G401 (cell line): ENCODE measurements at places on chromosomes 2 and 18.
A peak's percentile ranks its signal among the peaks of the same experiment; 100 is the strongest.

DNA sequence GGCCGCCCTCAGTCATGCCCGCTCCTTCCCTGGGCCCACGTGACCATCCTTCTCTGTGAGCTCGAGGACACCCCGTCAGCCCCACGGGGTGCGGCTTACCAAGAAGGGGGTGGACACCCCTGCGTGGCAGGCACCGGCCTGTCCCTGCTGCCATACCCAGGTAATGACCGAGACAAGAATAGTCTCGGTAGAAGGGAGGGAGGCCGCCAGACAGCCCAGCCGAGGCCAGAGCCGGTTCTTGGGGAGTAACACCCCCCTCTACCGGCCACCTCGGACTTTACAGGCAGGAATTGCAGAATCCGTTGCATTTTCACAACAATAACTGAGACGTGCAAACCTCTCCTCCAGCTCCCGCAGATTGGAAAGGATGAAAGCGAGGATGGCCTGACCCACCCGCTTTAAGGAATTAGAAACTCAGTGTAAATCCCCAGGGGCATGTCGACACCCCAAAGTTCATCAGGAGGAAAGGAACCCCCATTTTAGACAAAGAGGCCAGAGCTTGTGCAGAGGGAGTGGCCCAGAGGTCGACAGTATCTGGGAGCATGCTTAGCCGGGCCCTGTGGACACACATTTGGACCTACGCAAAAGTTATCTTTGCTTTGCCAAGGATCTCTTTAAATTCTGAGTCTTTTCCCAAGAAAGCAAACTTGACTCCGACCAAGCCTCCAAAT, 60.1 kb upstream of the GLI2 start:
- DNase-seq: no peak

DNA sequence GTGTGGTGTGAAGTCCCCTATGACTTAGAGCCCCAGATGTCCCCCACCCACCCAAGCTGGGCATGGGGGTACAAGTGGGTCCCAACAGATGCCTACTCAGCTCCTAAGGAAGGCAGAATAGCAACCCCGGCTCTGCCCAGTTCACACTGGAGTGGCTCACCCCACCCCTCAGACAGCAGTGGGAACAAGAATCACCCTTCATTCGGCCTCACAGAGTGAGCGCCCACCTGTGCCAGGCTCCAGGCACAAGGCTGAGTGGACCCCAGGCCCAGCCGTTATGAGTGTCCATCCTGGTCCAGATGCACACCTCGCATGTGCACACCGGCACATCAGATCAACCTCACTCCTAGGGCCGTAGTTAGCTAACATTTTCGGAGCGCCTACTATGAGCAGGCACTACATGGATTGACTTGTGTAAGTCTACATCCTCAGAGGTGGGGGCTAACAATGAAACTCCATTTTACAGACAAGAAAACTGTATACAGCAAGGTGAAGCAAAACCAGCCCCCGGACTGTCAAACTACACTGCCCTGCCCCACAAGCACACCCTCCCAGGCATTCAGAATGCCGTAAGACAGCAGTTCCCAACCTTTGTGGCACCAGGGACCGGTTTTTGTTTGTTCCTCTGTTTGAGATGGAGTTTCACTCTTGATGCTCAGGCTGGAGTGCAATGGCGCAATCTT, 2.8 kb upstream of the ASTL start:
- no peak for DNase-seq

DNA sequence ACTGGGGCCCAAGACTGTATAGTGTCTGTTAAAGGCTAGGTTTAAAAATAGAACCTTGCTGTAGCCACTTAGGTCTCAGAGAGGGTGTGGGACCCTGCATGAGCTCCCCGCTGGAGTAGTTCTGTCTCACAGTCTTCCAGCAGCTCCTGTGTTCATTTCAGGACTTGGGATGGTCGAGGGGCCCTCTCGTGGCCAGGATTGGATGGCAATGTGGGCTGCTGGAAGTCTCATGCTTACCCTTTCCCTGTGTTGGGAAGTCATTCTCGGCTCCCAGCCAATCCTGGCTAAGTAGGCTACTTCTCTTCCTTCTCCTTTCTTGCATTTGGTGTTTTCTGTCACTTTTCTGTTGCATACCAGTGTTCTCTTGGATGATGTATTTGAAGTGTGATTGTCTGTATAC, 284.0 kb upstream of the GCFC2 start:
- DNase-seq: no peak

DNA sequence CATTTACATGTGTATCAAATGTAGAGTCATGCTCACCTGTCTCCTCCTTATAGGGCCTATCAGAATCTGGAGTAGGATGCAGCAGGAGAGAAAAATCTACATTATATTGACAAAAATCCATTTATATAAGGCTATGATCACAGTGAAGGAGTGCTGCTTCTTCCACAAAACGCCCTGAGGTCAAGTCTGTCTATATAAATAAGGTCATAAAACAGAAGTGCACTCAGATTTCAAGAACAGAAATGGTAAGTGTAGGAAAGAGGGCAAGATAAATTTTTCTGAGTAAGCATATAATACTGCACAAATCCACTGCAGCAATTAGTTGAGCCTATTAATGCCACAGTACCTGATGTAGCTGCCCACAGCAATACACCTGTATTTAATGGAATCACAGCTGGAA, 51.8 kb downstream of the COL5A2 start:
- DNase-seq: no peak

DNA sequence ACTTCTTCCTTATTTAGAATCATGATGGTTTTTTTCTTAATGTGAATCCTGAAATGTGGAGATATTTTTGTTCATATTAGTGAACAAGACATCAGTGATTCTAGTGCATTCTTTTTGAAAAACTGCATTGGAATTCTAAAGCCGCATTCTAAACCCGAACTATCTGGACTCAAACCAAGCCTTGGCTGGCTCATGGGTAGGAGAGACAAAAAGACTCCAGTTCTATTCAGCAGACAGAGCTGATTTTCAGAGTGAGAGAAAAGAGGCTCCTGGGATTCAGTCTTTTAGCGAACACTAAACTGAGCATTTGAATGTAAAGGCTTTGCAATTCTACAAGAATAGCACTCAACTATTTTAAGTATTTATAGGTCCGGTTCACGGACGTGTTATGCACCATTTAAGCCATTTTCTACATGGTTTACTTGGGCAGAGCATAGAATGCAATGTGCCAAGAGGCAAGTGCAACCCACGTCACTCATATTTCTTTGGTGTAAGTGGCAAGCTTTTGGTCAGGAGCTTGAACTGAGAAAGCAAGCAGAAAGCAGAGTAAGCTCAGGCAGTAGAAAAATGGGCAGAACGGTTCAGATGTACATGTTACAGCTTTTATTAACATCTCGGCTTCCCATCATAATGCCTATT, 227.3 kb upstream of the RAB12 start:
- peak; percentile 10 for DNase-seq

- no peak for DNase-seq
Observed at GRCh38 chr2:98898423-98898841, 37.6 kb downstream of the CRACDL start.

DNA sequence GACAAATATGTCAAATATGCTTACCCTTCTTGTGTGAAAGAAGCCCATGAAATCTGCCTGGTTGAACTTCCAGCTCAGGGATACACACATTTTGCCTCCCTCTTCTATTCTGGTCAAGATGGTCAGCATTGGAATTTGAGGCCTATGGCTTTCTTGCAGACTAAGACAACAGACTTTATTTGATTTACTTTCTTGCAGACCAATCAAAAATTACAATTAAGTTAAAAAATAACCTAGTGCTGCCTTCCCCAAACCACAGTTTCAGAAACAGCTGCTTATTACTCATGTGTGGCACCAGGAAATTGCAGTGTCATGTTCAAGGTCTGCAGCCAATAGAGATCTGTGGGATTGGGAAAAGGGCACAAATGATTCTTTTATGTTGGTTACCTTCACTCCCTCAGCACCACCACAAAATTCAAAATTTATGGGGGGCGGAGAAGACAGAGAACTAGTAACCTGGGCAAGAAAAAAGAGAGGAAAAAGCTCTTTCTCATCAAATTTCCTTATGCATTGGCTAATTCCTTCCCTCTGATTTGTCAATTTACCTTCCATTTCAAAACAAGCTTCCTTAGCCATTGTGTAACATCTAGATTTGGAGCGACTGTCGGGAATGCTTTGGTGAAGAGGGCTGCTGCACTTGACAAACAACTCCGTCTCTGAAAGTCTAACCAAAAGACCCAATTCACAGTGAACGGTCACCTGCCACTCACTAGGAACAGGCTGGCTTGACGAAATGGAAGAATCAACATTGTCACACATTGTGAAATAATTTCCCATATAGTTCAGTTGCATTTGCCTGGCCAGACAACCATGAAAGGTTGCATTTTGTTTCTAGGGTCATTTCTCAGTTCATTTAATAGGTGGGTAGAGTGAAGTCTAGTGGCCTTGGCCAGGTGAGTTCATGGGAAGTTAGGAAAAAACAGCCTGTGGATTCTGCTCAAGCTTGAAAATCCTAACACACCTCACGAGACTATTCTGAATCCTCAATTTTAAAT, 100.4 kb upstream of the FZD5 start:
- no peak for DNase-seq

DNA sequence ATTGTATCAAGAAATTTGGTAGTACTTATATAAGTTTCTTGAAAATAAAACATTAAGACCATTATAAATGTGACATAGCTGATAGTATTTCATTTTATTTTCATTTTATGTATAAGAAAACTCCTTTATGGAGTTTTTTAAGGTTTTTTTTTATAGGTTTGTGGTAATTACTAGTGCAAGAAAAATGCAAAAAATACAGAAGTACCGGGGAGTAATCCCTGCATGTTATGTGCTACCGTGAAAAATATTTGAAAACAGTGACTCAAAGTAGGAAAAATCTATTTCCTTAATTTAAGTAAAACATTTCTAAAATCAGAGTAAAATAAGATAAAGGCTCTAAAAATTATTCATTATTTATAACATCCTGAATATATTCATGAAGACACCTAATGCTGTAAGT, 21.6 kb downstream of the ZSWIM2 start:
- no peak for DNase-seq

- DNase-seq: peak; percentile 20
Observed at GRCh38 chr2:46040563-46041155, 256.5 kb upstream of the EPAS1 start.

DNA sequence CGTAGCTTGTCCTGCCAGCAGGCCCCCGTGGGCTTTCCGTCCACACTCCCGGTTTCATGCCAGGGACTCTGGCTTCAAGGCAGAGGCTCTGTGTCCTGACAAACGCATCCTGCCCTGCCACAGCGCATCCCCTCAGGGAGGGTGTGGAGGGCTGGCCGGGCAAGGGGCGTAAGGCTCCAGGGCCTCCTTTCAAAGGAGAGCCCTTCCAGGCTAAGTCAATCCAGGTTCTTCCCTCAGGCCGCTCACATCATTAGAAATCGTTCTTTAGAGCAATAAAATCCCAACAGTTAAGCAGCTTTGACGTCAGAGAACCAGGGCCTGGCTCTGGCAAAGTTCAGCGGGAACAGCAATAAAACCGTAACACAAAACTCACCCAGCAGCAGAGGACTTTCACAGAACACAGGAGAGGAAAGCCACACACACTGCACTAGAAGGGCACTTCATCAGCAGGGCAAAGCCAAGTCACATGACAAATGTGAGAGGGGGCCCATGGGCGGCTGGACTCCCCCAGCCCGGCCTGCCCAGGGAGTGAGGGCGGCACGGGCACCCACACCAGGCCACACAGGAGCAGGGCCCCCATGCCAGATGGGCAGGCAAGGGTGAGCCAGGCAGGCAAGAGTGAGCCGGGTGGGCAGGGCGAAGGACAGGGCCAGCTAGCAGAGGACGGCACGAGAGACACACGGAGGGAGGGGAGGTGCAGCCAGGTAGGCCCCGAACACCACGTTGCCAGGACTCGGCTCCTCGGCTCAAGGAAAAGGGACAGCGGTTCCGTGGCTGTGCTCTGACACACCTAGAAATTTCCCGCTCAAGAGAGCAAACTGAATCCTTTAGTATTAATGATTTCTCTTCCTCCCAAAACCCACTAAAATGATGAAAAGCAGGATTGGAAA, 52.0 kb downstream of the HDAC4 start:
- DNase-seq: no peak

GRCh38 chr2:64168201-64168600, 24.0 kb upstream of the PELI1 start:
- peak; percentile 86 for DNase-seq

- DNase-seq: no peak
Observed at GRCh38 chr18:30481871-30482270, 560.7 kb downstream of the DSC3 start.

GRCh38 chr2:224059178-224059577, 20.1 kb upstream of the SERPINE2 start:
- DNase-seq: no peak

GRCh38 chr2:229636571-229636970, 77.8 kb downstream of the DNER start:
- no peak for DNase-seq

DNA sequence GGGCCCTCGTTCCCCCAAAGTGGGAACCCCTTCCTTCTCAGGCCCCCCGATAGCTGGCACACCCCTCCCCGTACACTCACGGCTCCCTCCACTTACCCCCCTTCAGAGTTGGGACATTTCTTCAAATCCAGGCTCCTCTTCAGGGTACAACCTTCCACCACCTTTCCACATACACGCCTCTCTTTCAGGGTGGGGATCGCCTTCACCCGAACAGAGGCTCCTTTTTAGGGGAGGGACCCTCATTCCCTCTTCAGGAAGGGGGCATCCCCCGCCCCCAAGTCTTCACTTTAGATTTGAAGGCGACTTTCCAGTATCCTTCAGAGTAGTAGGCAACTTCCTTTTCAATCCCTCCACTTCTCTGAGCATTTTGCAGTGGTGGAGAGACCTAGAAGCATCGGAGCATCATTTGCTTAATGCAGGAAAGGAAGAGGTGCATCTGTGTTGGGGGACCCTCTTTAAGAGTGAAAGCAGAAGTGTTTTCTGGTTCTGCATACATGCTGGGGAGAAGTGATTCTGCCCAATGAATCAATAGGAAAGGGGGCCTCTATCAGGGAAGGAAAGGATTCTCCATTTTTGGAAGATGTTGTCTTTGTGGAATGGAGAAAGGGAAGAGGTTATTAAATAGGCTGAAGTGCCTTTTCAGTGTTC, 845 bp downstream of the EML4 start:
- peak; percentile 23 for DNase-seq

DNA sequence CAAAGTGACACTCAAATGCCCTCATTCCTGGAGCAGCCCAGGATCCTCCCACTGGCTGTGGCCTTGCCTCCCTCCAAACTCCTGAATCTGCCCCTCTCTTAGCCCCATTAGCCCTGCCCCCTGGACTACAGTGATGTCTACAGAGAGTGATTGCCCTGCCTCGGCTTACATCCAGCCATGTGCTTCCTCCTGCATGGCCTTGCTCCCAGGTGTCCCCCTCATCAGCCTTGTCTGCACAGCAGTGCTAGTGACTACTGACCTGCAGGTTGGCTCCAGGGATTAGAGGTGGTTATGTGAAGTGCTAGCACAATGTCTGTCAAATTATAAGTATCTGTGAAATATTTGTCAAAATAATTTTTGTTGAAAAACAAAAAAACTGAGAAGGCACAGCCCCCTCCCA, 259.1 kb upstream of the MYT1L start:
- no peak for DNase-seq

DNA sequence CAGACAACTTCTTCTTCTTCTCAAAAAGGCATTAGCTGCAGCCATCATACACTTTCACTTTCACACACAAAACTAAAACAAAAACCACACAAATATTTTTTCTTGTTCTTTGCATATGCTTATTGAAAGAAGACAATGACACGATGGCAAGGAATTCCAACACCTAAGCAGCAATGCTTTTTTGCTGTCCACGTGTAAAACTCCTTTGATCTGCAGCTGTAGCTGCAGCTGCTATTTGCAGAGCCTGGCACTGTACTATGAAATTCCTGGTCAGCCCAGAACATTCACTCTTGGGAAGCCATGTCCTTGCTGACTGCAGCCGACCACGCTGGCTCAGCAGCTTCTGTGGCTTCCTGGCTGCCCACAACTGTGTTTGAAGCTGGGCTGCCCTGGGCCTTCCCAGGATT, 316.2 kb downstream of the CDH2 start:
- DNase-seq: peak; percentile 44

- no peak for DNase-seq
Observed at GRCh38 chr2:51693640-51694039, 661.7 kb upstream of the NRXN1 start.
